Stimulated activated CD8-positive, alpha-beta memory T cell treated with anti-CD3 and anti-CD28 coated beads, Interleukin-15, amount 100 ng/mL, for 24 hours (primary cell): ENCODE measurements at places on chromosomes 7 and 10.

DNA sequence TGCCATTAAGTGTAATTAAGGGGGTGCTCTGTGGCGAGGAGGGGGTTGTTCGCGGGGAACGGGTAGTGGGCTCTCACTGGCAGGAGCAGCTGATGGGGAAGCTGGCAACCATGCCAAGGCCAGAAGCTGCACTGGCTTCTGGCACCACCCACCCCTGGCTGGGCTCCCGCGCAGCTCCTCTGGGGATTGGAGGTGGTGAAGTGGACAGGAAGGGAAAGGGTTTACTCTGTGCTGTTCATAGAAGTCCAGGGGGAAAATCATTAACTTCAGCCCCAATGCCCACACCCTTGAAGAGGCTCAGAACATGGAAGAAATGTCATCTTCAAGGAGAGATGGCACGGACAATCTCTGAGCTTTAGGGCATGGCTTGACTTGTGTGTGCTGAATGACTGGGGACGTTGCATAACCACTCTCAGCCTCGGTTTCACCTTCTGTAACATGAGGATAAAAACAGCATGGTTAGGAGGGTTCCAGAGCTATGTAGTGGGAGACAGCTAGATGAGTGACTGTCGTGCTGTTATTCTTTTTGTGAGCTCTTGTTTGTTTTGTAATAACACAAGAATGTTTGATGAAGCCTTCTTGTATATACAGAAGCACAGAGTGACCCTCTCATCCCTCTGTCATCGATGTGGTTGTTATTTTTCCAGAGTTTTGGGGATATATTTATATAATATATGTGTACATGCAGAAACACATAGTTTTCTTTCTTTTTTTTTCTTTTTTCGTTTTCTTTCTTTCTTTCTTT is 29.9 kb downstream of the KAZALD1 start:
- DNase-seq: no peak

- DNase-seq: no peak
Measured at GRCh38 chr7:15033039-15033438, 130.5 kb upstream of the DGKB start.

DNA sequence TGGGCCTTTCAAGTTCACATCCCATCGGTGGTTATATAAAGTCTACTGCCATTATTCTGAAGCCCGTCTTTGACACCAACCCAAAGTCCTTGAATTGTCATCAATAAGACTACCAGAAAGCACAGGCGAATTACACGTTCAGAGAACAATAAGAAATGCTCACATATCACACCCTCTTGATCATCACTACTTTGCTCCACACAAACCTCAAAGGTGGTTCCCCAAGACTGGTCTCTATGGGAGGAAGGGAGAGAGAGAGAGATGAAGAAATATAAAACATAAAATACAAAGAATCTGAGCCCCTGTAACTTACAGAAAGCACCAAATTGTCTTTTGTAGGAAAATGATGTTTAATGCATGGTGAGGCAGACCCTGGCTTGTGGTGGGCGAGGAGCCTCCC is 4.4 kb downstream of the HIPK2 start:
- DNase-seq: no peak

DNA sequence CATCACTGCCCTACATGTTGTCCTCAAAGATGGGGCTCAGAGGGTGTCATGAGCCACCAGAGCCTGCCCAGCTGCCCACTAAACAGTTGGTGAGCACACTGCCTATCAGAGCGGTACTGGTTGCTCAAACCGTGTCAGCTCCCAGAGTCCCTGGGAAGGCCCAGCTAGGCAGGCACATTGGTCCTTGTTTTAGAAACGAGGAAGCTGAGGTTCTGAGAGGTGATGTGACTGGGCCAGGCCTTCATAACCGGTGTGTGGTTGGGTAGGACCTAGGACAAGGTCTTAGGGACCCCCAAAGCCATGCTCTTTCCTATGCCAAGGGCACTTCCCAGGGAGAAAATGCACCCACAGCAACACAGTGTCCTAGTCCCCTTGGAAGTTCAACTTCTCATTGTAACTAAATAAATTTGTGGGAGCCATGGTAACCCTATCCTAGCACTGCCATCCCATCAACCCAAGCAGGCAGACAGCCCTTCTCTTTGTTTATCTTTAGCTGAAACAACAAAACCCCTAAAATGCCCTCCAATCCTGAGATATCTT is 174.7 kb upstream of the PDE1C start:
- no peak for DNase-seq

DNA sequence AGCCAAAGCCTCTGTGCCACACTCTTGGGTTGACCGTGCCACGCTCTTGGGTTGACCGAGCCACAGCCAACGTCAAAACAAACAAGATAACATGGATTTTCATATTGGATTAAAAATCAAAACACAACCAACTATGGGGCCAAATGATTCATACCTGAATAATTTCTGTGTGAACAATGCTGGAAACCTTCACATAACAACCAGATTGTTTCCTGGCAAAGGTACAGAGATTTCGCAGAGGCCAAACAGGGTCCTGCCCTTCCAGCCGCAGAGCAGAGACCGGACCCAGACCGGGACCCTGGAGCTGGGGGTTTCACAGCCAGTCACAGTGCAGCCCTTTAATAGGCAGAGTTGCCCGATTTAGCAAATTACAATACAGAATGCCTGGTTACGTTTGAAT is 40.5 kb downstream of the ITIH5 start:
- no peak for DNase-seq

- no peak for DNase-seq
Measured at GRCh38 chr10:49526619-49527018, 12.3 kb downstream of the ERCC6 start.
